Activated T-cell treated with anti-CD3 and anti-CD28 coated beads, Interleukin-2, amount 50 U/mL, for 24 hours (primary cell): ENCODE measurements at places on chromosomes 16 and 17.

- DNase-seq, result no peak
These were observed 3.7 kb downstream of the SERPINF1 start for GRCh38 chr17:1765576-1765975.

GRCh38 chr17:76924345-76925342 lies 56.4 kb downstream of the MGAT5B start:
- DNase-seq, result no peak

GRCh38 chr16:11448796-11449416 lies 103.6 kb downstream of the RMI2 start:
- DNase-seq, result no peak

GRCh38 chr17:67443931-67444595 lies 67.0 kb downstream of the PITPNC1 start:
- no peak for DNase-seq

DNA sequence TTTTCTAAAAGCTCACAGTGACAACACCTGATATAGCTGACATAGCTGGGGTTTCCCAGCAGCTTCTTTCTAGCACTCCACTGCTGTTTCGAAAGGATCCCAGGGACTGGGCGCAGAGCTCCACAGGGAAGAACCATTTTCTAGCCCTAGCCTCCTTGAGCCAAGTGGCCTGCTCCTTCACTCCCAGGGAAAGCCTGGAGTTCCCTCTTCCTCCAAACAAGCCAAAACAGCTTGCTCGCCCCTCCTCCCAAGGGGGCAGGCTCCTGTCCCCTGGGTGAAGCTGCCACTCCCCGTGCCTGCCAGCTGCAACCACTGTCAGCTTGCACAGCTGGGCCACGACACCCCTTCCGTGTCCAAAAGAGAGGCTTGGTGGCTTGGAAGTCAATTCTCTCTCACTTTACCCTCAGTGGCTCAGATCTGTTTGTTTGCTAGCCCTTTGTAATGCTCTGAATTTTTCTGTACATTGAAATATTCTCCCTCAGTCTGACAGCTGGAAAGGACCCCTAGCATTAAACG lies 59.8 kb downstream of the CYTH1 start:
- no peak for DNase-seq

DNA sequence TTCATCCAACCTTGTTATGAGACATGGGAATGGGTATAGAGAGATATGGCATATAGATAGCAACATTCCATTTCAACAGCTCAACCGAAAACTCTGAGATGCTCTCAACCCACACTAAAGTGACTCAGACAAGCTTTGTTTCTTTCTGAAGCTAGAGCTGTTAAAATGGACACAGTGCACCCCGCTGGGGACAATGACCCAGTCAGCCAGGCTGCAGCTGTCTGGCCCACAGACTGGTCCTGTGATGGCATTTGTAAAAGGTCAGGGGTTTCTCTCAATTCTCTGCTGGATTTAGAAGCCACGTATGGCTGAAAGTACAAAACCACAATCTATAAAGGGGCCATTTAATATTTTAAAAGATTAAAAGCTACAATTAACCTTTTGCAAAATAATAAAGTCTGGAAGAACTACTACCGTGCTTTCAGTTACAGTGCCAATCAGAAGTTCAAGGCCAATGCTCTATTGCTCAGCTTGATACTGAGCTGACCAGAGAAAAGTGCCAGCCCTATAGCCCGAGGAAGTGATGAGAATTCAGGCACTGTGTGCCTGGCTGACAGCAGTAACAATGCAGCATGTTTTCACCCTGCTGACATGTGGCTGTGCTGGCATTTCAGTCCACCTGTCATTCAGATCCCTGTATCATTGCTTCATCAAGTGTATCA lies 60.2 kb downstream of the TEX2 start:
- no peak for DNase-seq

- no peak for DNase-seq
These were observed 2.3 kb downstream of the GP1BA start for GRCh38 chr17:4934173-4934979.

DNA sequence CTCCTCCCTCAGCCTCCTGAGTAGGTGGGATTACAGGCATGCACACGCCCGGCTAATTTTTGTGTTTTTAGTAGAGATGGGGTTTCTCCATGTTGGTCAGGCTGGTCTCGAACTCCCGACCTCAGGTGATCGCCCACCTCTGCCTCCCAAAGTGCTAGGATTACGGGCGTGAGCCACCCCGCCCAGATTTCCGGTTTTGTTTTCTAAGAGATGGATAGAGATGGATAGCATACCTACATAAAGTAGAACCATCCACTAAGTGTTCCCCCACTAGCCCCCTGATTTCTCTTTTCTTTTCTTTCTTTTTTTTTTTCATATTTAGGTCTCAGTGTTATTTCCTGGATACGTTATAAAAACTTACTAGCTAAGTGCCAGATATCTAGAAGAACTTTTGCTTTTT lies 2.0 kb downstream of the WSB1 start:
- no peak for DNase-seq

GRCh38 chr16:66705790-66706505 lies 9.4 kb upstream of the CMTM4 start:
- DNase-seq, result no peak

- DNase-seq, result peak; percentile 61
These were observed 7.9 kb downstream of the ENGASE start for GRCh38 chr17:79082311-79083190.

DNA sequence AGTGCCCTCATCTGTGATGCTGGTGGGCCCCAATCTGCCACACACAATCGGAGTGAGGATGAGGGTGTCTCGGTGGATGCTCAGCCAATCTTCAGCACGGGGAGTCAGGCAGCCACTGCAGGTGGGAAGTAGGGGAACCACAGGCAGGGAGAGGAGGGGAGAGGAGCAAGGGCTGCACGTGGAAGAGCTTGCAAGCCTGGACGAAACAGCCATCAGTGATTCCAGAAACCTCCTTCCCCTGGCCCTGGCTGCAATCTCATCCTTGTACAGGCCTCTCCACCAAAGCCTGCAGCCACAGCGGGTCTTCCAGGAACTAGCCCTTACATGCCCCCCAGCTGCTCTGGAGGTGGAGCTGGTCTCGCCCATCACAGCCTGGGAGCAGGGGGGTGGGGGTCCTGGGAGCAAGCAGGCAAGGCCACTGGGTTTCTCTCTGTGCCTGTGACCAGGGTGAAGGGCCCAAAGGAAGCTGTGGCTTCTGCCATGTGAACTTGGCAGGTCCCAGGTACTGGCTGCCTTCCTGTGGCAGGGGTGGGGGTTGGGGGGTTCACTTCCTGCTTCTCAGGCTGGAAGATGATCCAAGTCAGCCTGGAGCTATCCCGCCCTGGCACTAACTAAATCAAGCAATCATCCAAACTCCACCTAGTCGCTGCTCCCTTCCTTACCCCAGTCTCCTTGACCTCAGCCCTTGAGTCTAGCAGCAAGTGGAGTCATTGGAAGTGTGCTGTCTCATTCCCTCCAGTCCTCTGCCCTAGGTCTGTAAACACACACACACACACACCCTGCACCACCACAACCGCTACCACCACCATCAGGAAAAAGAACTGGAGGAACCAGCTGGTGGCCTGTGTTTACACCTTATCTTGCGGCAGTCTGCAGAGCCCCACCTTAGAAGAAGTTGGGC lies 29.4 kb upstream of the MLKL start:
- no peak for DNase-seq

DNA sequence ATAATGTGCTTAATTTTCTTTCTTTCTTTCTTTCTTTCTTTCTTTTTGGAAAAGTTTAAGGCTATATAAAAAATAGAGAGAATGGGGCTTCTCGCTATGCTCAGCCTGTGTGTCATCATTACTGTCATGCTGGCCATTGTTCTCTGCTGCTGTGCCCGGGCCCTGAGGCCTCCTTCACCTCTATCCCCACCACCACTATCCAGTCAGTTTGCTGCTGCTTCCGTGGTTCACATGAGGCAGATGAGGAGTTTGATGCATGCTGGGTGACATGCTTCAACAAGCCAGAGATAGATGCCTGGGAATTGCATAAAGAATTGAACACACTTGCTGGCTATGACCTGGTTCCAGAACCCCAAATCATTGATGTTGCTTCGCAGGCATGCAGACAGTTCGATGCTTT lies 36.3 kb downstream of the PITPNC1 start:
- no peak for DNase-seq

GRCh38 chr16:65041667-65042066 lies 80.2 kb downstream of the CDH11 start:
- no peak for DNase-seq

DNA sequence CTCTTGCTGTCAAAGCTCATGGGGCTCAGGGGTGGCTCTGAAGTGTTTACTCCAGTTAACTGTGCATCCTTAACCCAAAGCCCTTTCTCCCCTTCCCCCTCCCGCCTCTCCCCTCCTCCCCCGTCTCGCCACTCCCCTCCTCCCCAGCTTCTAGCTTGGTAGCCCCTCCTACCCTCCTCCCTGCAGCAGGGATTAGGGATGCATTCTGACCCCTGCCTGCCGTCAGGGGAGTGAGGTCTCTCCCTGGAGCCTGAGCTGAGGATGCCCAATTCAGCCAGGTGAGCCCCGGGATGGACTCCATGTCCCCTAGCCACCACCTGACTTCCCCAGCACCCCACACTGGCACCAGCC lies 1.6 kb downstream of the HS3ST6 start:
- DNase-seq, result no peak

- no peak for DNase-seq
These were observed 22.9 kb downstream of the KLHDC4 start for GRCh38 chr16:87742781-87743490.

DNA sequence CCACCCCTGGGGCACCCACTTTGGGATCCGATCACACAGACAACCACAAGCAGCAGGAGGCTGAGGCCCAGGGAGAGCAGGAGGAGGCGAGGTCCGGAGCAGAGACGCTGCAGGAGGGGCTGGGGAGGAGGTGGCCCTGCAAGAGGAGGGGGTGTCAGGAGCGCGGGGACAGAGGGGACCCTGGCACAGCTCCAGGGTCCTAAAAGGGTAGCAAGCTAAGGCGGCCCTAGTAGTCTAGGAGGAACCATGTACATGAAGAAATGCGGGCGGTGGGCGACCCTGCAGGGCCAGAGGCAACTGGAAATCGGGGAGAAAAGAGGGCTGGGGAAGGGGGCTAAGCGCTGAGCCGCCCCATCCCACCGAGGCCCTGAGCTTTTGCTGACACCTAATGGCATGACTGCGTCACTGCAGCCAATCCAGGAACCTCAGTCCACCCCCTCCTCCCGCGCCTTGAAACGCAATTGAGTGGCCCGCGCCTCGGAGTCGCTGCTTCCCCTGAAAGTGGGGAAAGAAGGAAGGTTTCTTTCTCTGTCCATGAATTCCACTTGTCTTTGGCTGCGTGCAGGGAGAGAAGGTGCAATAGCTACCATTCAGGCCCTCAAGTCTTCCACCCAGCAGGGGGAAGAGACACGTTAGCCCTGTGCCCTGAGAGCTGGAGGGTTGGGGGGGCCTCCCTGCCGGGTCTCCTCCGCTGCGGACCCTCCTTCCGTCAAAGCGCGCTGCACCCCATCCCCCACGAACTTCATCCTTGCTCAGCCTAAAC lies 1.8 kb downstream of the ASGR1 start:
- peak; percentile 78 for DNase-seq

- no peak for DNase-seq
These were observed 18.9 kb downstream of the SNX11 start for GRCh38 chr17:48126532-48126850.

DNA sequence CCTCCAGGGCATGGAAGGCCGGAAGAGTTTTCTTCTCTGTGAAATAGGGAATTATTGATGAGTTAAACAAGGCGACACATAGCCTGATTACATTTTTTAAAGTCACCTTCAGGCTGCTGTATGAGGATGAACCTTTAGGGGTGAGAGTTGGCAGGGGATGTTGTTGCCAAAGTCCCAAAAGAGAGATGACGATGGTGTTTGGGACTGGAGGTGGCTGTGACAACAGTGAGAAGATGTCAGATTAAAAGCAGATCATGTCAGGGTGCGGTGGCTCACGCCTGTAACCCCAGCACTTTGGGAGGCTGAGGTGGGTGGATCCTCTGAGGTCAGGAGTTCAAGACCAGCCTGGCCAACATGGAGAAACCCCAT lies 16.8 kb upstream of the ASGR2 start:
- no peak for DNase-seq

DNA sequence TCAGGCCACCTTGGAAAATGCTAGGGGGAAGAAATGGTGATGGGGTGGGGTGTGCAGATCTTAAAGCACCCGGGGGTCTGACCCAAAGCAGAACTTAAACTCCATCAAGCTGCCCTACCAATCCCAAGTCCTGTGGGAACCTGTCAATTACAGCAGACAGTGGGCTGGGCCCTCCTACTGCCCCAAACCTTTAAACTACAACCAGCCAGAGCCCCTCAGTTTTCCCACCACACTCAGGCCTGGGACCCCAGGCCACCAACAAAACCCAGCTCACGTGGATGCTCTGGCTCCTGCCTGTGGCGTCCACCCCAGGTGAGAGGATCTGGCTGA lies 2.7 kb downstream of the MYO18A start:
- no peak for DNase-seq

DNA sequence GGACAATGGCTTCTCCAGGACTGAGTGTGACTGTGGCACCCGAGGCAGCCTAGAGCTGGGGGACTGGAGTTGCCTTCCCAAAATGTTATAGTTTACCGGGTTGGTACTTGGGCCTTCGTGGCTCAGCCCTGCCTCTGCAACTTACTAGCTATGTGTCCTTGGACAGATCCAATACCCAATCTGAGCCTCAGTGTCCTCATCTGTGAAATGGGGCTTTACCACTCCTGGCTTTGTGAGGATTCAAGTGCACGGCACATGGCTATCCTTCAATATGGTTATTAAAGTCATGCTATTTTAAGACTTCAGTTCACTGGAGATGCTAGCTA lies 9.6 kb downstream of the IRX5 start:
- no peak for DNase-seq

- peak; percentile 54 for DNase-seq
These were observed 78.0 kb upstream of the ZNF750 start for GRCh38 chr17:82917699-82918345.

GRCh38 chr16:27818246-27818645 lies 245.3 kb downstream of the GSG1L start:
- DNase-seq, result no peak
